ENCODE measurements at places on chromosomes 3 and 15.

DNA sequence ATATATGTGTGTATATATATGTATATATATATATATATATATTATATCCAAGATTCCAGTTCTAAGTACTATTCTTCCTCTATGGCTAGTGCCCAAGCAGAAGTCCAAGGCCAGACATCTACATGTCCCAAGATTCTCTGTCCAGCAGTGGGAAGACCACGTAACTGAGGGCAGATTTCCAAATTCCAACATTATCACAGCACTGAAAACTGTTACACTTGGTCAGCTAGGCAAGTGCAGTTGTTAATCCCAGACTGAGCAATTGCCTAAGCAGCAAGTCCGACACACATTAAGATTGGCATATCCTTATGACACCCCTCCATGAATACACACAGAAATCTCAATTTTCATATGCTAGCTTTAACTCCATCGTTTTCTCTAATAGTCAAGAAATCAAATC lies 1148.5 kb downstream of the IGSF11 start:
- no peak for DNase-seq

DNA sequence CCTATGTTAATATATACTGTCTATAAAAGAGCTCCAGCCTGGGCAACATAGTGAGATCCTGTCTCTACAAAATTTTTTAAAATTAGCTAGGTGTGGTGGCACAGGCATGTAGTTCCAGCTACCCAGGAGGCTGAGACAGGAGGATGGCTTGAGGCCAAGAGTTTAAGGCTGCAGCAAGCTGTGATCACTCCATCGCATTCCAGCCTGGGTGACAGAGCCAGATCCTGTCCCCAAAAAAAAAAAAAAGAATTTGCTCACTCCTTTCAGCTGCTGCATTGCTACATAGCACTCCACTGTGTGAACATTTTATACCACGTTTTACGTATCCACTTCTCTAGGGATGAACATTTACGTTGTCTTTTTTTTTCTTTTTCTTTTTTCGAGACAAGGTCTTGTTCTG lies 6.0 kb upstream of the TSEN2 start:
- no peak for DNase-seq

- DNase-seq = no peak
These were observed 3.4 kb upstream of the OGG1 start for GRCh38 chr3:9746330-9746729.

- DNase-seq = no peak
These were observed 24.5 kb upstream of the TBL1XR1 start for GRCh38 chr3:177221744-177222143.

DNA sequence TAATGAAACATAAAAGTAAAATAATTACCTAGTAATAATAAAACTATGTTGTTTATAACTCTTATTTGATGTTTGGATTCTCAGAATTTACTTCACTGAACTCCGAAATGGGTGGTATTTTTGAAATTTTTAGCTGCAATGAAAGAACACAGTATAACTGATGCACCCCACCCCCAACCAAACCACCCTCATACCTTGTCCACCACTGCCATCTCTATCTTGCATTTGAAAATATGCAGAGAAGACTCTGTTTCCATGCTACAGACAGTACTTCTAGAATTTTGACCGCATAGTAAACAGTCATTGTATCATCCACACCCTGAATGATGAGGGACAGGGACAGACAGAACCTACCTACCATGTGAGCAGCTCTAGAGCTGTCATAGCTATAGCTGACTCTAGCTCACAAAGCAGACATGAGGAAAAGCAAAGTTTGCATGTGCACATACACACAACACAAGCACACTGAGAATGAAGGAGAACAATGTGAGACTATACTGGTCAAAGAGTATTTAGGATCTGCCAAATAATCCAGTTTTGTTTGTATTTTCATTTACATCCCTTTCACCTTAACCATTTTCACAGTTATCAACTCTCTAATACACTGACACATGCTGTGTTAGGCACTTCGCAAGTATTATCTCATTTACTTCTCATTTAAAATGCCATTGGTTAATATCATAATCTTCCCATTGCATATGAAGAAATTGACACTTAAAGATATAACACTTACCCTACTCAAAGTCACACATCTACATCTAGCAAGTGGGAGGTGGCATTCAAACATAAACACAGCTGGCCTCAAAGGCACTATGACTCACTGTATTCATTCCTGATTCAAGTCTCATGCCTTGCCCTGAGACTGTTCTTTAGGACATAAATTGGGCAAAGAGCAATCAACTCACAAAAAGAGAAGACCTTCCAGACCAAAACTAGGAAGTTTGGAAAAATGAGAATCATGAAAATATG lies 1014.7 kb upstream of the CFAP20DC start:
- DNase-seq = no peak

GRCh38 chr15:89328398-89329254 lies 6.0 kb downstream of the POLG start:
- DNase-seq = no peak

- no peak for DNase-seq
These were observed 56.4 kb upstream of the KCNMB2 start for GRCh38 chr3:178479860-178480259.

DNA sequence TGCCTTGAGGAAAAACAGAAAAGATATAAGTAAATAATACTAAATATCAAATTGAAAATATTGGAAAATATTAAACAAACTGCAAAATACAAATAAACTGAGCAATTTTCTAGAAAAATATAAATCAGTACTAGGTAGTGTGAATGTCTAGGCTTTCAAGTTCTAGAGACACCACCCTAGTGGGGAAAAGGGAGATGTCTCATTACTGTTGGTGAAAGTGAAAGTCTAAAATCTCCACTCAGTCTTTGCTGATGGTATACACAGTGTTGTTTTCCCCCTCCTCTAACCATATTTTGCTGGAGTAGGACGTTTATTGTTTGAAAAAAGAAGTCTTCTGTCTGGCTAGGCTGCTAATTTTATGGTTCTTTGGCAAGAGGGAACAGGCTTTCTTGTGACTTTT lies 1368.9 kb downstream of the OTOL1 start:
- peak; percentile 1 for DNase-seq

DNA sequence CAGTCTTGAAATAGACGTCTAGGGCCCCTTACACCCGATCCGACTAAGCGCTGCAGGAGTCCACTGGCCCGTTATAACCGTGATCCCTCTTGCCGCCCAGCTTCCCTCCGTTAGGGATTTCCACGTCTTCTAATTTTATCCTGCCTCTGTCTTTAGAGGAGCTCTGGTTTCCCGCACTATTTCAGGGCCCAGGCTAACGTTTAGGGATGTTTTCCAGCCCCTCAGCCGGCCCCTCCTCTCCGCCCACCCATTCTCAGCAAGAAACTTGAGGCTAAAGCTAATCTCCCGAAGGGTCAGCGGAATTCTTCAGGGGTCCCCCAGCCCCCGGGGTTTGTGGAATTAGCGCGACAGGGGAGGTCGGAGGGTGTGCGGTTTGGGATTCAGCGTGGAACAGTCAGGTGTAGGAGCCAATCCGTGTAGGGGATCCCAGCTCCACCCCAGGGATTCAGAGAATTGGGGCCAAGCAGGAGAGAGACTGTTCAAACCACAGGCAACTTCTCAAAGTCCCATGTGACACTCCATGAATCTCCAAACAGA lies 1.6 kb downstream of the PTX3 start:
- no peak for DNase-seq

GRCh38 chr3:101224739-101225138 lies 95.6 kb downstream of the IMPG2 start:
- no peak for DNase-seq

DNA sequence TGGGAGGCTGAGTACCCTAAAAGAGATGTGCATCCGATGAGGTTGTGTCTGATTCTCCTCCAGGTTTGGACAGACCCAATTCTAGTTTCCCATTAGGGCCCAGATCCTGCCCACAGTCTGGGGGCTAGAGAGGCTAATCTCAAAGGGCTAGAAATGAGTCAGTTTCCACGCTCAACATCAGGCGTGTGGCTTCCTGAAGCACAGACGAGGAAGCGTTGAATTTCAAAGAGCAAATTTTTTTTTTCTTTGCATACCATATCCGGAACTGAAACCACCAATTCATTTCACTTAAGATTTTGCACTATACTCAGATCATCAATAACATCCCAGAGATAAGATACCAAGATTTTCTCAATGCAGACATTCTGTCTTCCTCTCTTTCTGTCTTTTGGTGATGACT lies 173.8 kb upstream of the BCL6 start:
- DNase-seq = peak; percentile 37

GRCh38 chr15:82952158-82953081 lies at the start of gene HOMER2:
TSS of gene HOMER2 (minus strand) at chr15:82952720. CDS start at chr15:82952535, 185 bp downstream.
- no peak for DNase-seq

- no peak for DNase-seq
These were observed 15.1 kb upstream of the SATB1 start for GRCh38 chr3:18440066-18440722.

DNA sequence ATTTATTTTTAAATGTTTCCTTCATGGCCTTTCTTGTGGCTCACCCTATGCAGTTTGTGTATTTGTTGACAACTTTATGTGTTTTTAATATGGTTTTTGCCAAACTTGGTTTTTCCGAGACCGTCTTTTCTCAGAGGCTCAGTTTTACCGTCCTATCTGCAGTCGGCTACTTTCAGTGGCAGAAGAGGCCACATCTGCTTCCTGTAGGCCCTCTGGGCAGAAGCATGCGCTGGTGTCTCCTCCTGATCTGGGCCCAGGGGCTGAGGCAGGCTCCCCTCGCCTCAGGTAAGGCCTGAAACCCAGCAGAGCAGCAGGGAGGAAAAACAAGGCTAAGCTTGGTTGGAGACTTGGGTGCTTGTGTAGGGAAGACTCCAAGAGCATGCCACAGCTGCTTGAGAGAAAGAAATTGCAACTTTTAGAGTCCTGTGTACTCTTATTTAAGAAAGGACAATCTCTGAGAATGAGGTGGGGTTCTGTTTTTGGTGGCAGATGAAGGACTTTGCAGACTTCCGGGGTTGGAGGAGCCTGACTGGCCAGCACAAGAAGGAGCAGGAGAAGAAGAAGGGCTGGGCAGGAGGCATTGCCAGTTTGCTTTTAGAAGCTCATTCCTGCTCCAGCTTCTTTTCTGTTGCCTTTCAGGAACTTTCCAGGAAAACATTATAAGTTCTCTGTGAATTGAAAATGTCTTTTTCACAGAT lies at the start of gene TIGIT:
Gene TIGIT (plus strand): TSS at position 191 of the 698 bp plus-strand sequence. CDS start 34 bp downstream, at position 225.
- no peak for DNase-seq

Data from hematopoietic multipotent progenitor cell (in vitro differentiated cells).